Effector memory CD8-positive, alpha-beta T cell (primary cell): ENCODE measurements at places on chromosomes 5 and 9.

DNA sequence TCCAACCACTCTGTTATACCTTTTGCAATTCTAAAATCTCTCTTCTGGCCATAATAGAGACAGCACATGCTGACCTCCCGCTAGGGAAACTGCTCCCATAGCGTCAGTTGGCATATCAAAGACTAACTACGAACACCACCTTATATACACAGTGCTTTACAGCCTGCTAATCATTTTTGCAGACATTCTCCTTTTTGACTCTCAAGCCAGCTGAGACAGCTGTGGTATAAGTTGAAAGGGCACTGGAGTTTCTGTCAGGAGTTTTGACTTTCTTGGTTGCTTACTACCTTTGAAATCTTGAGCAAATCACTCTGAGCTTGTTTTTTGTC is 160.2 kb upstream of the TBCA start:
- no peak for DNase-seq

- no peak for DNase-seq
Observed at GRCh38 chr5:121158451-121158850, 693.2 kb upstream of the FTMT start.

DNA sequence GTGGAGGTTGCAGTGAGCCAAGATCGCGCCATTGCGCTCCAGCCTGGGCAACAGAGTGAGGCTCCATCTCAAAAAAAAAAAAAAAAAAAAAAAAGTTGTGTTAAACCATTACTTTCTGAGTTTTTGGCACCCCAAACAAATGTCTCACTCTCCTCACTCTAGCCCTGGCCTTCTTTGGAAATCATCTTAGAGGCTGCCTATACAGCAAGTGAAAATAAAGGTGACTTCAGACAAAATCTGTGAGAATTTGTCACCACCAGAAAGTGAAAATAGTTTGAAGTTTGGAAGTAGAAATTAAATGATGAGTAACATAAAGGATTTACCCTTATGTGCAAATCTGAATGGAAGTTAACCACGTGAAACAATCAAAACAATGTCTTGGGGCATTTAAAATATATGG is 7.2 kb upstream of the ZNF131 start:
- DNase-seq = no peak

- DNase-seq = no peak
Observed at GRCh38 chr9:84668196-84669012, 1.1 kb upstream of the NTRK2 start.

DNA sequence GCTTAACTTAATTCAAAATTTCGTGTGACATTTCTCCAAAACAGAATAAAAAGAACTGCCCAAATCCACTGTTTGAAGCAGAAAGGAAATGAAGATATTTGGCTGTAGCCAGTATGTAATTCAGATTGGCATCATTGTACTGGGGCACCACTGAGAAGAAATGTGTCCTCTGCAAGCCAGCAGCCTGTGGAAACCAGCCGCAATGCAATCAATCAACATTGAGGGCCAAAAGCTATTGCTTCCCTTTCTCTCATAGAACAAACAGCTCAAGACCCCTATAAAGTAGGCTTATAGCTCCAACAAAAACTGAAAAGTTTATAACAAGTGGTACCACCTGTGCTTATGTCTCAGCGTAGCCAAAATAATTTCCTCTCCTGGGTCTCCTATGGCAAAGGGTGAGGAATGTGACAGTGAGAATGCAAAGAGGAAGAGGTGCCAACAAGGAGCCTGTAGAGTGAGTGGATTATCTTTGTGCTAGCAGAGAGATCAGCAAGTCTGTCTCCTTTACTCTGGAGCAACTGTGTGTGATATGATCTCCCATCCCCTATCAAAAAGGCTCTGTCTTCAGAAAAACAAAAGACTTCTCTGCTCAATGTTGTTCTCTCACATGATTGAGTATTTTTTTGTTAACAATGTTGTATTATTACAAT is 1072.3 kb upstream of the DMAC1 start:
- DNase-seq = no peak

DNA sequence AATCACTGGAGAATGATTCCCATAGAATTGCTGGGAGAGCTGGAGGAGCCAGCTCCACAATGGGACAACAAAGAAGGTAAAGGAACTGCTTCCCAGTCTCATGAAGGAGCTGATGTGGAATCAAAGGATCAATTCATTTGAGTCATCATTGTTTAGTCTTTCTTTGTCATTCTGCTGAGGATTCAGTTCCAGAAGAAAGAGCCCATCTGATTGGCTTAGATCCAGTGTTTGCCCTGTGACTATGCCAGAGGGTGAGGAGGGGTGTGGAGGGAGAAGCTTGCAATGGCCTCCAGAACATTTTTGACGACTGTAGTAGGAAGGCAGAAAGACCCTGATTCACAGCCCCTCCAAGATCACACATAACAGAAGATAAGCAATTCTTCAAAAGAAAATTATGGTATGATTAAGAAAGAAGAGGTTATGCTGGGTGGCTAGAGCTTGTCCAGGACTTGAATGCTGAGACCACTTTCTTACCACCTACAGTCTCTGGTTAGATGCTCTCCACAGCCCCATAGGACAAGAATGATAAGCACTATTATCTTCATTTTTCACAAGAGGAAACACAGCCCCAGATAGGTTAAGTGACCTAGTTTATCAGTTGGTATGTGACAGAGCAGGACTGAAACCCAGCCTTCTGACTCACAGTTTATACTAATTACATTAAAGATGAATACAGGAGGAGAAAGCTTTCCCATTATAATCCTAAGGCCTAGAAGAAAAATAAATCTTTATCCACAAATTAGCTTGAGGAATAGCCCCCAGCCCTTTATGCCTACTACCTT is 363.1 kb downstream of the PRELID2 start:
- no peak for DNase-seq

DNA sequence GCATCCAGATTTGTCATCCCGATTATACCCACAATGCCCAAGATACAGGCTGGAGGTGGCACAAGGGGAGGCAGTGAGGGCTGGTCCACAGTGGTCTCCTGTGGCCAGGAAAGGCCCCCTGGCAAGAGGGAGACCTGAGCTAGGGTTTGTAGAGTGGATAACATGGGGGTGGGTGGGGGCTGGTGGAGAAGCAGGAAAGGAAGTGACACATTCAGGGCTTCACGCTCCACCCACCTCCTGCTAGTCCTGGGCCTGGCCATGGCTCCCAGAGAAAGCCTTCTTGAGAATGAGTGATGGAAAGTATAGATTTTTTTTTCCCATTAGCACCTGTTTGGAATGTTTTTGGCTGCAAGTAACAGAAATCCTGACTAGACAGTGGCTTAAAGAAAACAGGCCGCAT is 81.3 kb downstream of the ANKRD33B start:
- no peak for DNase-seq

GRCh38 chr5:36397901-36398536 is 96.3 kb upstream of the RANBP3L start:
- DNase-seq = no peak

- peak; percentile 15 for DNase-seq
Observed at GRCh38 chr9:64773491-64773931, 511.5 kb downstream of the FOXD4L5 start.

DNA sequence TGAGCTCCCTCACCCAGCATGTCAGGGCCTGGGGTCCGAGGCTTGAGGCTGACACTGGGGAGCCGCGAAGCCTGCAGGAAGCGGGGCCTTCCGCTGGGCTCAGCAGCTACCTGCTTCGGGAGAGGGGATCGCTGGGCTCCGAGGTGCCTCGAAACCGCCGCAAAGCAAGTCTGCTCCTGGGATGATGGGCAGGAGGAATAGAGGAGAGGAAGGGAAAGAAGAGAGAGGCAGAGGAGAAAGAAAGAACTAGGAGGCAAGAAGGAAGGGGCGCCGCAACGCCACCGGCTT is 1.5 kb upstream of the PRDM12 start:
- DNase-seq = no peak

DNA sequence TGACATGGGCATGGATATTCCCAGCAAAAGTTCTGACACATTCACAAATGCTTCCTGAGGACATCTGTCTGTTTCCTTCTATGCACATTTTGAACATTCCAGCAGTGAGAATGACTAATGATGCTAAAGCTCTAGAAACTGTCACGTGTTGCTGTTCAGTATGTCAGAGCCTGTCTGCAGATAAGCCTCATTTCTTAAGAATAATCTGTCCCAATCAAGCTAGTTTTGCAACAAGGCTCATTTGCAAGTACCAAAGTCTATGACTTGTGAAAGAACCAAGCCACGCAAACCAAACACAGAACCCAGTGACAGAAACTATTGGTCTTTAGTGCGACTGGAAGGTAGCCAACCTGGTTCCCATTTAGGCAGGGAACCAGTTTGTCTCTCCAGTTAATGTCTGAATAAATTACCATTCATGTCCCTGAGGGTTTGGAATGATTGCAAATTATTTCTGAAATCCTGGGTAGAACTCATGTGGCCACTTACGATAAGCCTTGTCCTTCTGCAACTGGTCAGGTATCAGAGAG is 178.5 kb downstream of the C9orf152 start:
- DNase-seq = no peak

DNA sequence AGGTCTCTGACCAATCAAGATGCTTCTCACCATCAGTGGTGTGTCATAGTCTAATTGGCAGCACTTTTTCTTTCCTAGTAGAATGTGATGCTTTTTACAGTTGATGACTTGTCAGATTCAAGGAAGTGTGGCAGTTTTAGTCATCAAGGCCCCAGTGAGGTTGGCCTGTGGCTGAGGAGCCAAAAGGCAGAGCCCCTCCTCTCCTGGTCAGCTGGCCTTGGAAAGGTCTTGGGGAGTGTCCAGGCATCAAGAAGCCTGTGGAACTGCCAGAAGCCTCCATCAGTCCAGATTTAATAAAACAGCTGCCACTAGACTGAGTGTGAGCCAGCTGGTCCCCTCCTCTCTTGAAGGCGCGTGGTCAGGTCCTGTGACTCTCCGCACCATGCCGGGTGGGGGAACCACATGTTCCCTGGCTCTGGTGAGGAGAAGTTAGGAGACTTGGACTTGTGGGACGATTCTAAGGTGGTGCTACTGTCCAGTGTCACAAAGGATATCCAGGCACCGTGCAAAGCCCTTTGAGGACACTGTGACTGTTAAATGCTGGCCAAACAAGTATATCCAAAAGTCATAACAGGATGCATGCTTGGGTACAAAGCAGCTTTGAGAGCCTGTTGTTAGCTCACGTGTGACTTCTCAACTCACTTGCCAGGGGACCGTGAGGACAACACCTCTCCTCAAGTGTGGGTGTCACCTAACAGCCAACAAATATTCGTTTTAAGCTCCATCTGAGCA is 6.1 kb upstream of the ANGPTL2 start:
- DNase-seq = no peak

DNA sequence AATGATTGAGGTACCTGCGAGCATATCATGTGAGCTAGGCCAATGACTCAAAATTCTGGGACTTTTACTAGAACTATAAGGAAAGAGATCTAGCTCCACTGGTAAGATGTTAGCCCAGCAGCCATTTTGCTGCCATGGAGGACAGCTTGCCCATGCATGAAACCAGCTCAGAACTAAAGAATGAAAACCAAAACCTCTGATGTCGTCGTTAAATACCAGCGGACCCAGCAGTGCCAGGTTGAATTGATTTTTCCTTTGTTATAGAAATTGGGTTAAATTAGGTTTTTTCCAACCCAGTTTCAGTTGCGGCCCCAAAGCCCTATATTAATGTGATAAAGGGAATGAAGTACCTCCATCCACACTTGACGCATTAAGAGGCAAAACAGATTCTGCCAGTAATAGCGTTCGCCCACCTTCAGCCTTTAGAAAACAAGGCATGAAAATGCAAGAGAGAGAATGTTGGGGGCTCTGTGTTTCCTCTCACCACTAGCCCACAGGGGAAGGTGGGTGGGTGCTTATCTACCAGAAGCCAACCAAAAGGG is 5.5 kb upstream of the ITK start:
- DNase-seq = no peak

DNA sequence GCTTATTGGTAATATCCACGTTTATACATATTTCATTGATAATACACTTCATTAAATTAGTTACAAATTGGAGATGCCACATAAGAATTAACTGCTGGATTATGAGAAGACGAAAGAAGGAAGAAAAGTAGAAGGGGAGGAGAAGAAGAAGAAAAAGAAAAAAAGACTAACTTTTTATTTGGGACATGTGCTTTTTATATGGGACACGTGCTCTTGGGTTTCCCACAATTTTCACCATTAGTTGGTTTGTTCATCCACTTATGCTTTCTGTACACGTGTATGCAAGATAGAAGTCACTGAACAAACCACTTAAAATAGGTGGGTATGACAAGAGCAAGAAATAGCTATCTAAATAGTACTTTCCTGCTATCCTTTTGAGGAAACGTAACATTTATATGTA is 98.6 kb downstream of the MRPS30 start:
- DNase-seq = no peak

DNA sequence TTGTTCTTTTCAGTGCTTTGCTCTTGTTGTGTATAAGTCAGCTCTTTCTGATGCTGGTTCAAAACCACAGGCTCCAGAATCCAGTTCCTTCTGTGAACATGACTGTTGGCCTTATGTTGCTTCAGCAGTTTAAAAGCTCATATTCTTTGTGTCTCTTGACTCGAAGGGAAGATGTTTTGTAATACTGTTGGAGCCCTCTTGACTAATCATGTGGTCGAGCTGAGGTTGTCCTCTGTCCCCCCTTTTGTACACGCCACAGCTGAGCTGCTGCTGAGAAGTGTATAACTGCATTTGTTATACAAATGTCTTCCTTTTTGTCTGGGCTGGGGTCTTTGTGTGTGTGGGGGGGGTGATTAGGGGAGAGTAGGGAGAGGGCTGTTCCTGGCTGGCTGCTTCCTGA is 35.8 kb downstream of the SLC36A1 start:
- DNase-seq = no peak

- DNase-seq = no peak
Observed at GRCh38 chr5:67195406-67196275, 958 bp downstream of the CD180 start.

DNA sequence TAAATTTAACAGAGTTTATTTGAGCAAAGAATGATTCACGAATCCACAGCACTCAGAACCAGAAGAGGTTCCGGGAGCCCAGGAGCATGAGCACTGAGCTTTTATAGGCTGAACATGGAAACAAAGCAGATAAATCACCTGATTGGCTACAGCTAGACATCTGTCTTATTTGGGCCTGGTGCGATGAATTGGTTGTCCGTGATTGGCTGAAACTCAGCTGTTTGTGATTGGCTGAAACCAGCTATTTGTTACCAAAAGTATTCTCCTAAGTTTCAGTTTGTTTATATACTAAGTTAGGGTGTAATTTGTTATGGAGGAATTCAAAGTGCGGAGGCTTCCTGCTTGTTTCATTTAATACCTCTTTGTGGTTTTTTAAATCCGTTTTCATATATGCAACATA is 15.8 kb upstream of the LCP2 start:
- DNase-seq = no peak

- DNase-seq = no peak
Observed at GRCh38 chr5:2894736-2895135, 143.3 kb upstream of the IRX2 start.

DNA sequence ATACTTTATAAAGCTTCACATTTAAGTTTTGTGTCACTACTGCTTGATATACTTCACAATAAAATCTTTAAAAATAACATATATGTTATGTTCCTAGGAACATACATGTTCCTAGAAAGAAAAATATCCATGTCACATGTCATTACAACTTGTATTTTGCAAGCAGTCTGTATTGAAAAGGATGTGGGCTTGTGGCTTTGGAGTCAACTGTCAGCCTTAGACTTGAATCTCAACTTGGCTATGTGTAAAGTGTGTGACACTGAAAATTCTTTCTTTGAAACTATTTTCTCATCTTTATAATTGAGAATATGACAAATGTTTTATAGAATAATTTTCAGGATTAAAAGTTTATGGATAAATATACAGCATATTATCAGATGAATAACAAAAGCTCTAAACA is 273.1 kb downstream of the KIAA0825 start:
- DNase-seq = no peak

- DNase-seq = no peak
Observed at GRCh38 chr5:132592521-132592920, 35.7 kb downstream of the RAD50 start.

GRCh38 chr9:71895117-71895516 is 15.9 kb downstream of the ABHD17B start:
- DNase-seq = no peak
